ENCODE measurements at places on chromosomes 5 and 9. TPM values are rescaled to one million over a fixed set of nuclear protein-coding genes. Genes with fewer than 3 reads are reported as not detected.

CDX1 gene
- 1.8 TPM for total RNA-seq

GRCh38 chr5:151258201-151258611 is 5.2 kb downstream of the GM2A start:
- no peak for DNase-seq

CAVIN4 gene
- total RNA-seq = 0.87 TPM

- no peak for DNase-seq
These were observed 35.7 kb upstream of the TRIM14 start for GRCh38 chr9:98154678-98155077.

- no peak for DNase-seq
These were observed 47.2 kb downstream of the NIPAL4 start for GRCh38 chr5:157506981-157507780.

GRCh38 chr5:9545992-9546851 is at the start of gene SEMA5A:
TSS of gene SEMA5A (minus strand) at chr5:9546075. CDS start at chr5:9379946, 166,129 bp downstream.
- peak; percentile 79 for DNase-seq

All from SJSA1 (cell line).